ENCODE measurements at places on chromosomes 11 and 22.

- DNase-seq = no peak
Observed at GRCh38 chr11:118623269-118623655, 15.8 kb downstream of the PHLDB1 start.

DNA sequence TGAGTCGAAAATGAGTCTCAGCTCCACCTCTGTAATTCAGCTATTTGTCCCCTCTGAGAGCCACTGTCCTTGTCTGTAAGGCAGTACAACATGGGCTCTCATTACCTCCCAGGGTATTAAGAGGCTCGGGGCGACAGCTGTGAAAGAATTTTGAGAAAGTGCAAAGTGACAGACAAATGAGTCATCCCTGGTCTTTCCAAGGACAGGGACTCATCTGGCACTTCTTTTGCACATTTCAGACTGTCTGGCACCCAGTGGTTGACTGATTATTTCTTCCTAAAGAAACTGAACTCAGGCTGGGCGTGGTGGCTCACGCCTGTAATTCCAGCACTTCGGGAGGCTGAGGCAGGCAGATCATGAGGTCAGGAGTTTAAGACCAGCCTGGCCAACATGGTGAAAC, 62.1 kb upstream of the ARFGAP3 start:
- no peak for DNase-seq

GRCh38 chr11:14541192-14541947, 21.2 kb upstream of the PSMA1 start:
- DNase-seq = no peak

- DNase-seq = no peak
Observed at GRCh38 chr11:120688163-120688562, 176.6 kb downstream of the GRIK4 start.

DNA sequence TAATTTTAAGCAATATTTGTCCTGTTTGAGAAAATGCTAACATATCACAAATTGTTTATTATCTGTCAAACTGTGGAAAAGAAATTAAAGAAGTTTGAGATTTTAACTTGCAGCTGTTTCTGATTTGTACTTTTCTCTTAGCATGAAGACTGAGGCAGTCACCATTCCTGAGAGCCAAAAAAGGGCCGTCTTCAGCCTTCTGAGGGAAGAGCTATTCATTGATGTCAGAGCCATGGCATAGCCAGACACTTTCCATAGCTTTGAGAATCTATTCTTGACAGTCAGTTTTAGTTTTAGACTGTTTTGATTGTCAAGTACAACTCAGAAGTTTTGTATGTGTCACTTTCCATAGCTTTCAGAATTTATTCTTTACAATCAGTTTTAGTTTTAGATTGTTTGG, 32.1 kb downstream of the YAP1 start:
- no peak for DNase-seq

DNA sequence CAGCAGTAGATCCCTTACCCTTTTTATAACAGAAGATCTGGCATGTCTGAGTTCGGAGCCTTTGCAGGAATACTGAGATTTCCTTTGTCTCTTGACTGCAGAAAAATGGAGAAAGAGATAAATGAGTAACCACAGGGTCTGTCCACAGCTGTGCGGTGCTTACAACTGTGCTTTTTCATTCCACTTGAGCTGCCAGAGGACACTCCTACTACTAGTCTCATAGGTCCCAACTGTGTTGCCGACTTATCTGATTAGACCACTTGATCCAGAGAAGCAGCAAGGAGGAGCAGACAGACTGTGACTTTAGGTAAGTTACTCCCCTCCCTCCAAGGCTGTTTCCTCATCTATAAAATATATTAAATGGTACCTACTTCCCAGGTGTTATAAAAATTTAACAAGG, 17.5 kb downstream of the FAM227A start:
- DNase-seq = no peak

DNA sequence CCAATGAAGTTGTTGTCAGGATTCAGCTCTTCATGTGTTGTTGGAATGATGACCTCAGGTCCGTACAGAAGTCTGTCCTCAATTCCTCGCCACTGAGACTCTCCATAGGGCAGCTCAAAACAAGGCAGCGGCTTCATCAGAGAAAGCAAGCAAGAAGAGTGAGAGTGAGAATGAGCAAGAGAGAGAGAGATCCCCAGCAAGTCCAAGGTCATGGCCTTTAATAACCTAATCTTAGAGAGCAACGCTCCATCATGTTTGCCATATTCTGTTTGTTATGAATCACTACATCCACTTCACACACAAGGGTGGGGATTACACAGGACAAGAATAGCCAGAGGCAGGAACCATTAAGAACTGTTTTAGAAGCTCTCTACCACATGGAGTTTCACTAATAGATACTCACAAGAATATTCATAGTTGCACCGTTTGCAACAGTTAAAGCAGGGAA, 23.3 kb upstream of the MMP7 start:
- DNase-seq = no peak

DNA sequence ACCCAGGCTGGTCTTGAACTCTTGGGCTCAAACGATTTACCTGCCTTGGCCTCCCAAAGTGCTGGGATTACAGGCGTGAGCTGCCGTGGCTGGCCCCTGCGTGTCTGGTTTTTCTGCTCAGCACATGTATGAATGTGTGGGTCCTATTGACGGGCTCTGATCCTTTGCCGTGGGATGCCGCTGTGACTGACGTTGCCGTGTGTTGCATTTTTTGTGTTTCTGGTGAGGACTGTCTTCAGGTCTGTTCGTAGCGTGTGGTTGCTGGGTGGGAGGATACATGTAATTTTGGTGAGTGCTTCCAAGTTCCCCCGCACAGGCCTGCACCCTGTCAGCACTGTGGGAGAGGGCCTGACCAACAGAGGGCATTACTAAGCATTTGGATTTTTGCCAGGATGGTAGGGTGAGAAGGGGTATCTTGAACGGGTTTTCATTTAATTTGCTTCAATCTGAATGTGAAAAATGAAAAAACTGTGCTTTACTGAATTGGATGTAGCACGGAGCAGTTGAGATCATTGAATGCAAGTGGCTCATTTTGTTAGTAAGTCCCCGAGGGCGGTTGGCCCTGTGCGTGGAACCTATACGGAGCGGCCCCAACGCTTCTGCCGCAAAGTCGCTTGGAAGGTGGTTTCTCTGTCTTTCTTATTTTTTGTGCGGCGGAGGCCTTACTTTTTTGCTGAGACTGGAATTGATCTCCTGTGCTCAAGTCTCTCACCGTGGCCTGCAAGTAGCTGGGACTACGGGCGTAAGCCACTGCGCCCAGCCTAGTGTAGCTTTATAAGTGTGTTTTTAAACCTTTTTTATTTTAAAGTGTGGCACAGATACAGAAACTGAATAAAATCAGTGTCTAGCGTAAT, 8.2 kb downstream of the ZBED4 start:
- no peak for DNase-seq

GRCh38 chr11:119691020-119691666, 37.9 kb downstream of the NECTIN1 start:
- no peak for DNase-seq

All from AG04450 (cell line).